ENCODE measurements at places on chromosomes 4 and X.

- DNase-seq, result peak; percentile 86
These were observed 92.9 kb downstream of the EGF start for GRCh38 chr4:110005461-110006056.

GRCh38 chrX:17682259-17682658 lies 55.0 kb upstream of the SCML1 start:
- no peak for DNase-seq

GRCh38 chrX:68648960-68649359 lies 1.5 kb downstream of the STARD8 start:
- peak; percentile 45 for DNase-seq

DNA sequence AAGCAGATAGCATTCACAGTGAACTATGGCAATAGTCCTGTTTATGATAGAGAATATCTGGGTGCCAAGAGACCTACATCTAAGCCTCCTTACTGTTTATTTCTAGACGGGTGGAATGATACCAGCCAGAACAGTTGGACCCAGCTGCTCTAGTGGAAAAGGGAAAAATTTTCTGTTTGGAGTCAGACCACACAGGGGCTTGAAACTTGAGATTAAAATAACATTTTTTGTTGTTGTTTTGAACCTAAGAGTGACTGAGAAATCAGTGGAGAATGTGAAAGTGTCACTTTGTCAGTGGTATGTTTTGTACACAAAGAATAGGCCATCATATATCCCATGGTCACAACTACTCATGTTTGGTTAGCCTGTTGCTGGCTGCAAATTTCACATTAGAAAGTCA lies 105.7 kb downstream of the AGTR2 start:
- peak; percentile 67 for DNase-seq

- DNase-seq, result peak; percentile 12
These were observed 37.6 kb downstream of the PF4 start for GRCh38 chr4:73944061-73944875.

DNA sequence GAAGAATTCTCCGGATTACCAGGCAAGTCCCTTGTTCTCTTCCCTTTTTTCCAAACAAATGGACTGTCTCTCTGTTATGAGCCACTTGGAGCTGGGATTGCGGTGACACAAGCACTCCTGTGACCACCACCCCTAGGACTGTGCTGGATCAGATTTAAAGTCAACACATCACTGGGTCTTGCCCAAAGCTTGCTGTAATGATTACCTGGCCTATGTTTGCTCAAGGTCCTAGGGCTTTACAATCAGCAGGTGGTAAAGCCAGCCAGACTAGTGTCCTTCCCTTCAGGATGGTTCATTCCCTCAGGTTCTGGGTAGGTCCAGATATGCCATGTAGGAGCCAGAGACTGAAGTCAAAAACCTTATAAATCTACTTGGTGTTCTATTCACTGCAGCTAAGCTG lies 144.7 kb downstream of the COX18 start:
- DNase-seq, result no peak
